ENCODE measurements at places on chromosomes 5 and 9.
A peak's percentile ranks its signal among the peaks of the same experiment; 100 is the strongest.

GRCh38 chr5:77076961-77077828, 9.9 kb downstream of the ZBED3 start:
- DNase-seq: peak; percentile 48

DNA sequence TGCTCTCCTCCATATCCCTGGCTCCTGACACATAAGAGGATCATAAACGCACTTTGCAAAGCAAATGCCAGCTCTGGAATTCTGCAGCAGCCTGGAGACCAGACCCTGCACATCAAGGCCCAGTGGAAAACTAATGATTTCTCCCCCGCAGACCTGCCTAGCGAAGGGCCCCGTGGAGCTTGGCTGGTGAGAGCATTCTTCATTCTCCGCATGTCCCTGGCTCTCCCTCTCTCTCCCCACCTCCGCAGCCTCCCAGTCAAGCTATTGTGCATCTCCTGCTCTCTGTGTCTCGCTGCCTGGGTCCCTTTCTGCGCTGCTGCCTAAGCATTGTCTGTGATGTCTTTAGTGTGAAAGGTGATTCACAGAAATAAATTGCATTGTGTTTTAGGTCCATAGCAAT, 46.7 kb downstream of the GRIA1 start:
- no peak for DNase-seq

GRCh38 chr9:126702151-126703001, 88.6 kb downstream of the LMX1B start:
- no peak for DNase-seq

DNA sequence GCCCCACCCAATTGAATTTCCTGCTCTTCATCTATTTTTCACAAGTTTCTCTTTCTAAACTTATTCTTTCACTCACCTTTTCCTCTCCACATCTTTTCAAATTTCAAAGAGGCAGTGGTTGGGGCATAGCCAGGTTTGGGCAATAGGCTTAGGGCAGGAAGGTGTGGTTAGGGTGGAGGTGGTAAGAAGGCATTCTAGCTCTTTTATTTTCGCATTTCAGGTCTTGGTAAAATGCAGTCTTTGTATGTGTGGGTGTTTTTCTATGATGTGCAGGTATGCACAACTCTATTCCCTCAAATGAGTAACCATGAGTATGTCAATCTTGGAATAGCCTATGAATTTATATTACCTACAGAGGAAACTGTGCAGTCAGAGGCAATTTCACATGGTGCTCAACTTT, 129.8 kb upstream of the IFNE start:
- DNase-seq: no peak

GRCh38 chr9:18776836-18777820, 255.9 kb downstream of the SAXO1 start:
- DNase-seq: no peak

DNA sequence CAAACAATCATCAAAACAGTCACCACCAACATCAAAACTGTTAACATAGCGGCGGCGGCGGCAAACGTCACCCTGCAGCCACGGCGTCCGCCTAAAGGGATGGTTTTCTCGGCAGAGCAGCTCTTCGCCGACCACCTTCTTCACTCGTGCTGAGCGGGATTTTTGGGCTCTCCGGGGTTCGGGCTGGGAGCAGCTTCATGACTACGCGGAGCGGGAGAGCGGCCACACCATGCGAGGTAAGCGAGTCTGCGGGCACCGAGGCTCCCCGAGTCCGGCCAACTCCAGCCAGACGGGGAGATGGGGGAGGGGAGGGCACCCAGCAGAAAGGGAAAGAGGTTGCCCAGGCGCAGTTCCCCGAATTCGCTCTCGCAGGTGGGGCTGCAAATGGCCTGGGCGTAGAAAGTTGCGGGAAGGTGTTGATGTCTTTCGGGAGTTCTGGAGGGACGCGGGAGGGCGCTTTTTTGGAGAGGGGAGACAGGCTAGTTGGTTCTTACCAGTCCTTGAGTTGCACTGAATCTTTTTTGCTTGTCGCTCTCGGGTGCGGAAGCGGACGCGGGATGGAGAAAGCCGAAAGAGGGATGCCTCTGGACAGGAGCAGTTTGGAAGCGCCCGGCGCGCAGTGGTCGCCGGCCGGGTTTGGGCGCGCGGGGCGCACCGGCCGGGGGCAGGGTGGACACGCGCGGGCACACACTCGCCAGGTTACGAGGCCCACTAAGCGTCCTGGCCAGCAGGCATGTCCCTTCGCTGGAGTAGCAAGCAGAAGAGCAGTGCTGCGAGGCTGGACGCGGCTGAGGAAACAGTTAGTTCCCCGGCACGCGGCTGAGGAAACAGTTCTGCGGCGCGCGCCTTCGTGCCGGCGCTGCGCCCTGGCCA, 849 bp downstream of the RORB start:
- no peak for DNase-seq

DNA sequence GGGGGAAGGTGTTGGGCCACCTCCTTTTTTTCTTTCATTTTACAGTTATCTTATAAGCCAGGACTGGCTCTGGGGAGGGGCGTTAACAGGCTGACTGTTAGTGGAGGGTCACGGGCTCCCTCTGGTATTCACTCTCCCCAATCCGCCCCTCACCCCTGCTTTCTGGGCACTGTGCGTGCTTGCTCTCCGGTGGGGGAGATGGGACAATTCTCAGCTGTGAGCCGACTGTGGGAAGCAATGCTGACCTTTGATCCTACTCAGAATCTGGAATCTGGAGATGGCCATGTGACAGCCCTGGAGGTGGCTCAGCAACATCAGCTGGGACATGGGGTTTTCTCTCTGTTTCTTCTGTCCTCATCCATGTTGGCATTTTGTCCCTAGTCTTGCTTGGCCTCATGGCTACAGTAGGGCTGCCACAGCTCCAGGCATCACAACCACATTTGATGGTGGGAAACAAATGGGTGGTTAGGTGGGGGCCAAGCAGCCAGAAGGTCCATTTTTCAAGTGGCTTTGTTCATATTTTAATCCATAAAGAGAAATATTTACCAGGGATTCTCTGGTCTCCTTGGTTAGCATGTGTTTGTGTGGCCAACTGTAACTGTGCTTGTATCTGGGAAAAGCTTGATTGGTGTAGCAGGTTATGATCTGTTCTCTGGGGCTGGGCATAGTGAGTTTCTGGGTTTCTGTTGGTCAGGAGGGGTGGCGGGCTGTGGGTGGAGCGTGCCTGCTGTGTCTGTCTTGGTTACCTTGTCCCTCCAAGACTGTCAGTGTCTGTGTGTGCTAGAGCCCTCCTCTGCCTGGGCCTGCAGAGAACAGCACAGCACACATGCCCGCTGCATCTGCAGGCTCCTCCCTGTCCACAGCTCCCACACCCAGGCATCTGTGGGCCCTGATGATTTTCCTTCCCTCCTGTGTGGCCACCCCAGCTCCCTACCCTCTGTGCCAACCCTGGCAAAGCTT, 12.4 kb downstream of the WNK2 start:
- DNase-seq: no peak

DNA sequence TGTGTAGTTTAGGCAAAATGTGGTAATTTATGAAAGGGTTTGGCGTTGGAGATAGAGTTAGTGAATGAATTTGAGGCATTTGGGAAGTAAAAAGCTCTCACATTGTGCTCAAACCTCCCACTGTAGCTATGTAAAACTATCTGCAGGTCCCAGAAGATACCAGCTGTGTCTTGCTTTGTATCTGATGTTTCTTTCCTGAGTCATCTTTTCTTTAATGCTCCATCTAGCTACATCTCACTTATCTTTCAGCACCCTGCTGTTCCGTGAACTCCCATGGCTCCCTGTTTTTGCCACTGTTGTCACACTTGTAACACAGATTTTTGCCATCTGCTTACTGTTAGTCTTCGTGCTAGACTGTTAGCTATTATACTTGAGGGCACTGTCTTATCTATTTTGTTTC, 253.1 kb downstream of the NPR3 start:
- no peak for DNase-seq

DNA sequence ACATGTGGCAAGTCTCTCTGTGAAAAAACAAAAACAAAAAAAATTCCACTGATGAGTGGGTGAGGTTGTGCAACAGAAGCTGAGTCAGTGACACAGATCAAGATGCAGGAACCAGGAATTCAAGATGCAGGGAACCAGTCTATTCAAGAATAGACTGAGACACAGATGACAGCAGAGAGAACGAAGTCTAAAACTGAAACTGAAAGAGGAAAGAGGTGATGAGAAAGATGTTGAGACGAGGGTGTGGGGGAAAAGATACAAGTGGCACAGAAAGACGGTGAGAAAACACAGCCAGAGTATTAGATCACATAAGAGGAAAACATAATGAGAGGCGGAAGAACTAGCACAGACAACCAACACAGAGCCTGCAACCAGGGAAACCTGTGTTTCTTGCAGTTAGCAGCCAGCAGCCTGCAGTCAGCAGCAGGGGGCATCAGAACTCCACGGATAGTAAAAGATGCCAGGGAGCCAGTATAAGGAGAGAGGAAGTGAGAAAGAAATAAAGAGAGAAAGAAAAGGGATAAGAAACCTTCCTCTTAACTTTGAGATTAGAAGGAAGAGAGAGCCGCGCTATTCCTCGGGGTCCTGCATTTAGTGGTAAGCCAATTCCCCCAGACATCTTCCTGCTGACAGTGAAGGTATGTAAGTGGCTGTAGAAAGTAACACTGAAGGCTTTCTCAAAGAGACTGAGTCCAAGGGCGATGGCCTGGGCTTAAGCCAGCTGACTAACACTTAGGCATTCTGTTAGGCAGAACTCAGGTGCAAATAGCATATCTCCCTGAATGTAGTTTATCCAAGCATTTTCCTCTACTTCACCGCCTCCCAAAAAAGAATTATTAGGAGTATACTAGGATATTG, 79.0 kb downstream of the TLR4 start:
- peak; percentile 26 for DNase-seq

DNA sequence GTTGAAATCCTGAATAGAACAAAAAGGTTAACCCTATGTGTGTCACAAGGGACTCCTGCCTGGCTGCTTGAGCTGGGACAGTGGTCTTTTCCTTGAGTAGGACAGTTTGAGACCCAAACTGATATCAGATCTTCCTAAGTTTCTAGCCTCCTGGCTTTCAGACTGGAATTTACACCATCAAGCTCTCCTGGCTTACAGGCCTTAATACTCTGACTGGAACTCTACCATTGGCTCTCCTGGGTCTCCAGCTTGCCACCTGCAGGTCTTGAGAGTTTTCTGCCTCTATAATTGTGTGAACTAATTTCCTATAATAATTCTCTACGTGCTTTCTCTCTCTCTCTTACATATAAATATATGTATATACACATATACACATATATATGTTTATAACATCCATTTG, 112.5 kb downstream of the PRR16 start:
- no peak for DNase-seq
